ENCODE measurements at places on chromosomes 3 and 15.
A peak's percentile ranks its signal among the peaks of the same experiment; 100 is the strongest.

DNA sequence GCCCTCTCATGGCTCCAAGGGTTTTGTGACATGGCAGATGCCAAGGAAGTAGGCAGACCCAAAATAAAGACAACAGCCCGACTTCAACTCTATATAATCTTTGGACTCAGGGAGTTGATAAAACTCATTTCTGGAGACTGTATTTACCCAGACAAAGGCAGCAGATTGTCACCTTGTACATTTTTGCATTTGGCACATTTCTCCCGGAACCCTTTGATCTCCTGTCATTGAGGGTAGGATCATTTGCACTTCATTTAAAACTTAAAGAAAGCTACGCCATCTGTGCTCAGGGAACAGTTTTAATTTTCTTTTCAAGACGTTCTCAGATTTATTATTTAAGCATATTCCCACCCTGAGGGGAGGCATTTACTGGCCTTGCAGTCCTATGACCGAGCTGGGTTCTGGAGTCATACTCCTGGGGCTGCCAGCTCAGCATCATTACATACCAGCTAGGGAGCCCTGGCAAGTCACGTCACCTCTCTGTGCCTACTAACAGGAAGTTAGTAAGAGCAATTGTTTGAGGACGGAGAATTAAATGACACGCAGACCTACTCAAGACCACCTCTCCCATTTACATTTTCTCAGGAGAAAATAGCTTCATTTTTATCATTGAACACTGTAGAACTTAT, 5.9 kb downstream of the CDCP1 start:
- no peak for DNase-seq

- DNase-seq = peak; percentile 16
Observed at GRCh38 chr3:194472290-194472920, 14.4 kb downstream of the ATP13A3 start.

GRCh38 chr3:131794766-131795388, 239.9 kb downstream of the CPNE4 start:
- peak; percentile 28 for DNase-seq

- DNase-seq = no peak
Observed at GRCh38 chr3:22414239-22414638, 663.2 kb upstream of the ZNF385D start.

- no peak for DNase-seq
Observed at GRCh38 chr3:112314649-112315048, 18.3 kb upstream of the CD200 start.

DNA sequence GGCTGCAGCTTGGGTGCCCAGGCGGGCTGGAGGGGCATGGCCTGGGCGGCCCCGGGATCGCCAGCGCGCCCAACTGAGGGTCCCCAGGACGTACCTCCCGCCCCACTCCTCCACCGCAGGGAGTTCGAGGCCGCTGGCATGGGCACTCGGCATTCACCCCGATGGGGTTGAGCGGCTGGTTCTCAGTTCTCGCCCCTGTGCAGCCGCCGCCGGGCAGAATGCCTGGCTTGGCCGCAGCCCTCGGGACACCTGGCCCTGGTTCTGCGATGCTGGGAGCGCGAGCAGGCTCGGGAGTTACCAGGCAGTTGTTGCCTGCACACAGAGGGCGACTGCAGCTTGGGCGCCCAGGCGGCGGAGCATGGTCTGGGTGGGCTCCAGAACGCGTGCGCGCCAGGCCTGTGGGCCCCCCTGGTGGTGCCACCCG, 121.4 kb downstream of the LMLN start:
- DNase-seq = no peak

DNA sequence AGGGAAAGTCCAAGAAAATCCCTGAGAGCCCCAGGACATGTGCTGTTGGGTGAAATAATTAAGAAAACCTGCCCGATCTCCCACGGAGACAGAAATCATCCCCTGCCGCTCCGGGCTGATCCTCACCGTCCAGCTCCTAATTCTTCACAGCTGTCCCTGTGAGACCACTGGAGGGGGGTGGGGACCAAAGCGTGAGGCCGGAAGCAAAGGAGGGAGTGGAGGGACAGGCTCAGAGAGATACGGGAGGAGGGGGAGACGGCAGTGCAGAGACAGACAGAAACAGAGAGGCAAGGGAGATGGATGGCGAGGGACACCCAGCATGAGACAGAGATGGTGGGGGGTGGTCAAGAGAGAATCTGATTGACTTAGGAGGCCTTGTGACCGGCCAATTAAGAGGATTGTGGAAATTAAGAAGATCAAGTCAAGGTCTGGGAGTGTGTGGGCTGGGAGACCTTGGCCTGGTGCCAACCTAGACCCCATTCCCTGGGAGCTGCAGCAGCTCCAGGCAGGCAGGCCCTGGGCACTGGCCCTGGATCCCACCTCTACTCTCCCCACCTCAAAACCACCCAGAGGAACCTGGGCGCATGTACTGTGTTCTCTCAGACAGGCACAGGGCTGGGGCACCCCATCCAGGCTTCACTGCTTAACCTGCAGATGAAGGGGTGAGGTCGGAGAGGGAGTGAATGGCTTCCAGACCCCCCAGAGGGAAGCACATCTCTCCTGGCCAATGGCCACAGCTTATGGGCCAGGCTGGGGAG, 113.2 kb upstream of the ALDH1A3 start:
- no peak for DNase-seq

DNA sequence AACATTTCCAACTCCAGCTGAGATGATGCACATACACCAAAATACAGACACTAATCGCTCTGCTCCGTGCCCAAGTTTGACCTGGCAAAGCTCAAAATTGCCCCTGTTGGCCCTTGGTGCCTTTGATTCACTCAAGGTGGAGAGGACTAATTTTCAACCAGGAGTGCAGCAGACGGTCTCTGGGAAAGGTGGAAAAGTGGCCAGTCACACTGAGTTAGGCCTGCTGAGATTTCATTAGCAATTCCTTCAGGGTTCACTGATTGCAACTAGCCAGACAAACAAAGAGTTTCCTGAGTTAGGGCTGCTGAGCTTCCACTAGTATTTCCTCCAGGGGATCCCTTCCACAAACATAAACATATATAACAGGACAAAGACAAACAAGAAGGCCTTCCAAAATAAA, 28.7 kb upstream of the LHFPL4 start:
- DNase-seq = no peak

DNA sequence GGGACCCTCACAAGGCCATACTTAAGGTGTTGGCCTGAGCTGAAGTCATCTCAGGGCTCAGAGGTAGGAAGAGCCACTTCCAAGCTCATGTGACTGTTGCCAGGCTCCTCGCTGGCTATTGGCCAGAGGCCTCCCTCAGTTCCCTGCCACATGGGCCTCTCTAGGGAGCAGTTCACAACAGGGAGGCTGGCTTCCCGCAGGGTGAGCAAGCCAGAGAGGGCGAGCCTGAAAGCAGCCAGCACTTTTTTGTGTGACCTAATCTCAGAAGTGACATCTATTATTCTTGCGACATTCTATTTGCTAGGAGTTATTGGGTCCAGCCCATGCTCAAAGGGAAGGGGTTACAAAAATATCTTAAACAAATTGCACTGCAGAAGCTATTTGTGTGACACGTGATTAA, 201.4 kb downstream of the SSR3 start:
- no peak for DNase-seq

All from DMS79 (cell line).